GM23338 (cell line): ENCODE measurements at places on chromosomes 2 and 18. TPM values are rescaled to one million over a fixed set of nuclear protein-coding genes. Genes with fewer than 3 reads are reported as not detected.

The FAM98A gene
- total RNA-seq, result 68.6 and 78.8 TPM in 2 replicates

The GBX2 gene
- 0.50 and 1.3 TPM in 2 replicates for total RNA-seq

The NOL4 gene
- total RNA-seq, result 0.52 and 4.4 TPM in 2 replicates

The HAUS1 gene
- total RNA-seq, result 83.0 and 163 TPM in 2 replicates

The TUBA4B gene
- total RNA-seq, result 0.14 TPM in 1 of 2 replicates, not detected in the other

The SLC38A11 gene
- total RNA-seq, result not detected in 2 replicates

The NPPC gene
- 0.43 and 2.2 TPM in 2 replicates for total RNA-seq

The MAL gene
- total RNA-seq, result 0.24 and 2.6 TPM in 2 replicates

The SLC39A6 gene
- 46.8 and 47.3 TPM in 2 replicates for total RNA-seq

The FOSL2 gene
- 2.3 and 4.3 TPM in 2 replicates for total RNA-seq

The ASB18 gene
- not detected in 2 replicates for total RNA-seq

The SATB2 gene
- 5.7 and 6.0 TPM in 2 replicates for total RNA-seq

The CABLES1 gene
- total RNA-seq, result 8.8 and 12.4 TPM in 2 replicates

The NCK2 gene
- total RNA-seq, result 59.9 and 62.4 TPM in 2 replicates

The MC4R gene
- not detected in 2 replicates for total RNA-seq

The CHRNG gene
- not detected in 2 replicates for total RNA-seq

The GPBAR1 gene
- 1.6 TPM in 1 of 2 replicates, not detected in the other for total RNA-seq

The CASP10 gene
- 2.9 and 3.5 TPM in 2 replicates for total RNA-seq

The MSTN gene
- 0.21 TPM in 1 of 2 replicates, not detected in the other for total RNA-seq

The ALPP gene
- 0.28 and 0.31 TPM in 2 replicates for total RNA-seq

The DNAJC27 gene
- 2.4 and 5.3 TPM in 2 replicates for total RNA-seq

The CDH19 gene
- 0.03 TPM in 1 of 2 replicates, not detected in the other for total RNA-seq
